A673 (cell line): ENCODE measurements at places on chromosomes 11 and 22. TPM values are rescaled to one million over a fixed set of nuclear protein-coding genes. Genes with fewer than 3 reads are reported as not detected.
A peak's percentile ranks its signal among the peaks of the same experiment; 100 is the strongest.

The BLID gene
- 0.82 and 2.2 TPM in 2 replicates for total RNA-seq

The TEX12 gene
- 0.26 and 0.41 TPM in 2 replicates for total RNA-seq

The FSHB gene
- not detected in 2 replicates for total RNA-seq

GRCh38 chr11:95335989-95336388 is 105.0 kb upstream of the SESN3 start:
- DNase-seq = peak; percentile 57

DNA sequence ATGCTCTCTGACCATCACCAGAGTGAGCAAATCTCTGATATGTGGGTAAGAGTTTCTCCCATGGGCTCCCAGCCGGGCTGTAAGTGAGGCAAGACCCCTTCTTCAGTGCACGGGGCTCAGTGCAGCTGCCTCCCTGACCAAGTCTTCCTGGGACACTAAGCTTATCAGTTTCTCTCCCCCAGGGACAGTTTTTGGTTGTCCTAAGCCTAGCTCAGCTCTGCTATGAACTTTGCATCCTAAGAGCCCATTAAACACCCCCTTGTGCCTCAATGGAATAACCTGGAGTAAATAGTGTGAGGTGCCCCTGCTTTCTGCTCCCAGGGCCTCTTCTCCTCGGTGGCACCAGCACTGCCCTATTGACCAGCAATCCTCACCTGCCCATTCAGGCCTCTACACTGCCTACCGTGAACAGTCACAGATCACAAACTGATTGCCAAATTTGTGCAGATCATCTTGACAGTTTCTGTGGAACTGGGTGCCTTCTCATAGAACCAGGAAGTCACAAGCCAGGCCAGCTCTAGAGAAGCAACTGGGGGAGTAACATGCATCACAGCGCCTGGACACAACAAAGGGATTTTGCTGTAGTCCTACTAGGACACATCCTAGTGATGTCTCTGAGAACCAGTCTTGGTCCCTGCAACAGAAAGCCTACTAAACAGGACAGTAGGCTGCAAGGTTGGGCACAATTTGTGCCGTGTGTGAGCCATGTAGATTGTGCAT is 19.5 kb upstream of the IGLL5 start:
- DNase-seq = no peak

- DNase-seq = no peak
Measured at GRCh38 chr11:1088927-1089737, 14.5 kb downstream of the MUC2 start.

- peak; percentile 65 for DNase-seq
Measured at GRCh38 chr11:63573881-63574855, 11.0 kb upstream of the PLAAT2 start.

DNA sequence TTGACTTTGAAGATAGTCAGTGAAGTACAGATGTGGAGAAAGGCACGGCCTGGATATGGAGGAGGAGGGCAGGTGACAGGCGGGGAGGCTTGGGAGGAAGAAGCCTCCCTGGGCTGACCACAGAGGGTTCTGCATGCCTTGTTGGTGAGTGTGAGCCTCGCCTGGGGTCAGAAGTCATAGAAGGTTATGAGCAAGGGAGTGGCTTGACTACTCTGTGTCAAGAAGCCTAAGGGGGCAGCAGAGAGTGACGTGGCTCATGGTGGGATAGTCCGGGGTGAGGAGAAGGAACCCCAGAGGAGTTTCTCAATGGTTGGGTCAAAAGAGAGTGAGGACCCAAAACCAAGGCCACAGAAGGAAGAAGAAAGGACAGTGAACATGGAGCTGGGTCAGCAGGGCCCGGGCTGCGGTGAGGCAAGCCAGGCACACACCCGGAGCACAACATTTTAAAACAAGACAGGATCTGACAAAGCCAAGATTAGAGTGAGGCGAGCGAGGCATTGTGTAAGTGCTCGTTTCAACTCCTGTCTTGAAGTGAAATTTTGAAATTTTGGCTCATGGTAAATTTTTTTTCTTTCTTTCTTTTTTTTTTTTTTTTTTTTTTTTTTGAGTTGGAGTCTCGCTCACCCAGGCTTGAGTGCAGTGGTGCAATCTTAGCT is 31.9 kb downstream of the PDGFB start:
- DNase-seq = no peak

DNA sequence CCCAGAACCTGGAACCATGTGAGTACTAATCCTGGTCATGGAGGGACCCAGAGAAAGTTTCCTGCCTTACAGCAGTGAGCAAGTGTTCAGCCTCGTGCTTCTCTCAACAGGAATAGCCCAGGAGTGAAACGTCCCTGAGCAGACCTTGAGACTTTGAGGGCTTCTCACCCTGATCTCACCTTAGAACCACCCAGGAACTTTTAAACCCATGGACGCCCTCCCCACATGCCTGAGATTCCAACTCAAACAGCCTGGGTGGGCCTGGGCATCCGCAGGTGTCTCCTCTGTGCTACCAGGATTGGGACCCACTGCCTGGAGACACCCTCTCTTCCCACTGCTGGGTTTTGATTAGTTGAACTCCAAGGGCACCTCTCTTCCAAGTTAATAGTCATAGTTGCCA is 297.2 kb downstream of the NTM start:
- DNase-seq = no peak

GRCh38 chr11:61345954-61346843 is 13.2 kb downstream of the TKFC start:
- no peak for DNase-seq

DNA sequence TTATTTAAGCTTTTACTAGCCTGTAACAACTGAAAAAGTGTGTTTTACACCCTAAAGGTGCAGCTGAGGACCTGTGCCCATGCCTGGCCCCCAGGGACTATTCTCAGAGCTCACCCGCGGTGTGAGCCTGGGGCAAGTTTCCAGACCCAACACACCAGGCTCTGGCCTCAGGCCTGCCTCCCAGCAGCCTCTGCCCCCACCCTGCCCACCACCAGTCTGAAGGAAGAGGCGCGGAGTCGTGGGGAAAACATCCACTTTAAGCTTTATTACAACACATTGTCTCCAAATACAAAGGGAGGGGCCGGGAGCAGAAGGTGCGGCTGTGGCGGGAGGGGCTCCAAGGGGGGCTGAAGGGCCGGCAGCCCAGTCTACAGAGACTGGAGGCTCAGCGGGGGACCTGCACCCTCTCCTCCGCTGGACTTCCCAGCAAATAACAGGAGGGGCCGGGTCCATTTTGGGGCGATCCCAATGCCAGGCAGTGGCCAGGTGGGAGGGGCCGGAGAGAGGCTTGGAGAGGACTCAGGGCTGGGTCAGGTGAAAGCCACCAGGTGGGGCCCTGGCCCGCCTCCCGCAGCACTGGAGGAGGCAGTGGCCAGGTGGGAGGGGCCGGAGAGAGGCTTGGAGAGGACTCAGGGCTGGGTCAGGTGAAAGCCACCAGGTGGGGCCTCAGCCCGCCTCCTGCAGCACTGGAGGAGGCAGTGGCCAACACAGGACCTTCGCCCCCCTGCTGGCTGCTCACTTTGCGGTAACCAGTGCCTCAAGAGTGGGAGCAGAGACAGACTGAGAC is 18.1 kb downstream of the DUSP8 start:
- DNase-seq = no peak

- DNase-seq = no peak
Measured at GRCh38 chr22:43404673-43405385, 7.0 kb upstream of the MPPED1 start.

DNA sequence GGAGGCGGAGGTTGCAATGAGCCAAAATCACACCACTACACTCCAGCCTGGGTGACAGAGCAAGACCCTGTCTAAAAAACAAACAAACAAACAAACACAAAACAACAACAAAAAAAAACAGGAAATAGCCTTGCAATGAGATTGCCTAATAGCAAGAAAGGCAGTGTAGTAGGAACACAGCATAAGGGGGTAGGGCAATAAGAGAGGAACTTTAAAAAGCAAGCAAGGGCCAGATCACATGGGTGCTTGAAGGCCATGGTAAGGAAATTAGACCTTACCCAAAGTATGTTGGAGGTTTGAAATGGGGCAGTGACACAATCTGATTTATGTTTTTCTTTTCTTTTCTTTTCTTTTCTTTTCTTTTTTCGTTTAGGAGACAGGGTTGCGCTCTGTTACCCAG is 34.7 kb upstream of the NRIP3 start:
- no peak for DNase-seq
